ENCODE measurements at places on chromosomes 13 and 19.

DNA sequence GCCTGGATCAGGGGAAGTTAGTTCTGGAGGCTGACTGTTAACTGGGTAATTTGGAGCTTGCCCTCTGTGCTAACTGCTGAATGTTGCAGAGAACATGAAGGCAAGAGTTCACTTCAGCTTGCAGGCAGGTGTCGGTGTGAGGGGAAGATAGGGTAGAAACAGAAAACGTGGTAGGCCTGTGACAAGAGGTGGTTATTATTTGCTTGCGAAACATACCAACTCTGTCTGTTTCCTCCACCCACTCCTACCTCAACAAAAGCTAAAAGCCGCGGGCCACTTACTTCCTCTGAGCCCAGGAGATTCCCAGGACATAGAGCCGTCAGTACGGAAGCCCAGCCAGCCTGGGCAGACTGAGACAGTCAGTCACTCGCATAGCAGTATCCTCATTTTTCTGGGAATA is 119.2 kb upstream of the ABCC4 start:
- no peak for DNase-seq

- DNase-seq, result no peak
Observed at GRCh38 chr19:10625762-10626138, 397 bp downstream of the SLC44A2 start.

DNA sequence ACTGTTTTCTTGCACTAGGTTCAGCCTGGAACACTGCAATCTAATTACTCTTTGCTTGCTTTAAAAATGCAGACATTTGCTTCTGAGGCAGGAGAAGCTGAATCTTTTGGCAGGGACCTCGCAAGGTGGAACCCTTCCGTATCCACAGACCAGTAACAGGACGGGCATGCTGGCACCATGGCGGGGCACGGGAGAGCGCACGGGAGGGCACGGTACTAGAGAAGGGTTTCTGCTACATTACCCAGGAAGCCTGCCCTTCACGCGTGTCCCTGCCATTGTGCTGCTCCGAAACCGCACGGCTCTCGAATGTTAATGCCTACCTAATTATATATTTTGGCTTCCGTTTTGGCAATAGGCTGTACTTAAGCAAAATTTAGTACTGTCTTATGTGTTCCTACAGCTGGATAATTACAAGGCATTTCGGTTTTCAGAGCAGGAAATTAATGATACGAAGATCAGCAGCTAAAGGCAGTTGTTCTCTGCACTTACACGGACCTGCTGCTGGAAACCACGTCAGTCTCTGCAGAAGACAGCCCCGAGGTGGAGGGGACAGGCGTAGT is 430.4 kb downstream of the IRS2 start:
- DNase-seq, result no peak

DNA sequence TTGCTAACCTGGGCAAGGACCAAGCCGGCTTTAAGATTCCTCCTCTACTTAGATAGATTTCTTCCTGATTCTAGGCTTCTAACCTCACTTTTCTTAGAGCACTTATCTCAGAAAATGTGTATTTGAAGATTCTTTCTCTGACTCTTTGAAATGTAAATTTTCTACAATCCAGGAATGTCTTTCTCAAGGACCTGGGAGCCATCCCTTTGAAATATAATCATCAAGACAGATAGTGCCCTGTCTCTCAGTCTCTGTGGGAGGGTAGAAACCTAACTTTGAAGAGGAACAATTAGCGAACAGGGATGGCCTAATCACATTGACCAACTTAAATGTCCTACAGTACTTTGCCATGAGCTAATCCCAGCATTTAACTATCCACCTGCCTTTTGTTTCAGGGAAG is 1646.0 kb downstream of the PCDH9 start:
- no peak for DNase-seq

GRCh38 chr19:5205381-5205780 is 135.2 kb downstream of the PTPRS start:
- no peak for DNase-seq

- no peak for DNase-seq
Observed at GRCh38 chr19:14510311-14511228, 7.6 kb downstream of the DNAJB1 start.

GRCh38 chr13:22107549-22107948 is 436.7 kb downstream of the FGF9 start:
- DNase-seq, result no peak

- DNase-seq, result no peak
Observed at GRCh38 chr13:34320084-34320483, 502.1 kb downstream of the RFC3 start.

- no peak for DNase-seq
Observed at GRCh38 chr13:74032325-74032724, 101.9 kb downstream of the KLF12 start.

DNA sequence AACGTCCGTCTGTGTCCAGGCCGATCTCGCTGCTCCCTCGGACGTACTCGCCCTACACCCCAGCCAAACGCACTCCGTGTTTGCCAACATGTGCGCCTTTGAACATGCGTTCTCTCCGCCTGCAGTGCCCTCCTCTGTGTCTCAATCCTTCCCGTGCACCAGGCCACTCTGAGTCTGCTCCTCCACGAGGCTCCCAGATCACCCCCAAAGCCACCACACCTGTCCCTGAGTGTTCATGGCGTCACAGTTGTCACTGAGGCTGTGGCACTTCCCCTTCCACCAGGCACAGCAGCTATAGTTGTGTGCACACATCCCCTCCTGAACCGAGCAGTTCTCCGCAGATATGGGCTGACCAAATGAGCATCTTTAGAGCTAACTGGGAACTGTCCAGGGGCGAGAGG is 35.6 kb downstream of the RASA3 start:
- DNase-seq, result no peak

DNA sequence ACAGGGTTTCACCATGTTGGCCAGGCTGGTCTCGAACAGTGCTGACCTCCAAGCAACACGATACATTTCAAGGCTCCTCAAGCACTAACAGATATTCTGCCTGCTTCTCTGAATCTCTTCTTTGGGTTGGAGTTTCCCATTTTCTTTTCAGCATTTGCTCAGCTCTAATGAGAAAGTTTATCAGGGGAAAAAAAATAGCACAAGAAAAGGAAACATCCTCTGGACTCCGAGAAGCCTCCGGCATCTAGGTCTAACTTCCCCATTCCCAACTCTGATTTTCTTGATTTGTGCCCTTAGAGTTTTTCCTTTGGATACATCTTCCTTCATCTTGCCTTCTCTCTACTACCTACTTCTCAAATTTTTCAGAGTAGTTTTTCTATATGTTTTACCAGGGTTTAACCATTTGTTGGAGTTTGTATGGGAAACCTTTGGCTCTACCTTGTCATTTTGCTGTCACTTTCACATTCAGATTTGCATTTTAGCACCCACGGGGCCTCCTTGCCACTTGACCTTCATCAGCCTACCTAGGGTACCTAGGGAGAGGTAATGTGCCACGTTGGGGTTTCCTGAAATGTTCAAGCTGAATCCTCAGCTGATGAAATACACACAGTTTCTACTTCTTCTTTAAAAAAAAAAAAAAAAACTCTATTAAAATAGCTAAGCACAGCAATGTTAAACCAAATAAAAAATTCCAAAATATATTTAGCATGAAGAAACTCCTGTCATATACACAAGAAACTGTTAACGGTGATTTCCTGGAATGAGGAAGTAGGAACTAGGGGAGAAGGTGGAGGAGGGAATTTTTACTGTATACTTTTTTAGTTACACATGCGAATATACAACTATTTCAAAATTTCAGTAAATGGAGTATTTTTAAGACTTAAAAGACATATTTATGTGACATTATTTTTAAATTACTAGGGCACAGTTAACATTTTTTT is 5.1 kb upstream of the USP12 start:
- no peak for DNase-seq

DNA sequence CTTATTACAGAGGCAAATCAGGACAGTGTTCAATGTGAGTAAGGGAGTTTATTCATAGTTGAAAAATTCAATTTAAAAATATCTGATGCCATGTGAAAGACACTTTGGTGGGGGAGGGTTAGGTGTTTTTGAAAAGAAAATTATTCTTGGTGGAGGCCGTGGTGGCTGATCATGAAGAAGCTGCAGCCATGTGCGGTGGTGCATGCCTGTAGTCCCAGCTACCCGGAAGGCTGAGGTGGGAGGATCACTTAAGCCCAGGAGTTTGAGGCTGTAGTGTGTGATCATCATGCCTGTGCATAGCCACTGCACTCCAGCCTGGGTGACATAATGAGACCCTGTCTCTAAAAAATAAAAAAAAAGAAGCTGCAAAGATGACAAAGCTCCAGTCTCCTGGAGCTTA is 28.6 kb downstream of the WDFY2 start:
- no peak for DNase-seq

DNA sequence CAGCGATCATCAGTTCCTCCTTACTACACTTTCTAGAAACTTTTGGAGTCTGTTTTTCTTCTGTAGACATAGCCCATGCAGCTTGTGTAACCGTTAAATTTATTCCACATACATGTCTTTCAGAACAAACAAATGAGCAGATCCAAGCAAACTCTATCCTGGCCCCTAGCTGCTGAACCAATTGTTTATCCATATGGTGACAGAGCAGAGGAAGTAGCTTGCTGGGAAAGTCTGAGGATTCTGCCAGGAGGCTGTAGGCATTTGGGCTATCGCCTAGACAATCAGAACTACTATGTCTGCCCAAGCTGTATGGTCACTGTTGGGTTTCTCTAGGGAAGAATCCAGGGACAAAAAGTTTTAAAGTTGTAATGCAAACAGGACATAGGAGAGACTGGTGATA is 343.7 kb downstream of the SPRY2 start:
- DNase-seq, result no peak

DNA sequence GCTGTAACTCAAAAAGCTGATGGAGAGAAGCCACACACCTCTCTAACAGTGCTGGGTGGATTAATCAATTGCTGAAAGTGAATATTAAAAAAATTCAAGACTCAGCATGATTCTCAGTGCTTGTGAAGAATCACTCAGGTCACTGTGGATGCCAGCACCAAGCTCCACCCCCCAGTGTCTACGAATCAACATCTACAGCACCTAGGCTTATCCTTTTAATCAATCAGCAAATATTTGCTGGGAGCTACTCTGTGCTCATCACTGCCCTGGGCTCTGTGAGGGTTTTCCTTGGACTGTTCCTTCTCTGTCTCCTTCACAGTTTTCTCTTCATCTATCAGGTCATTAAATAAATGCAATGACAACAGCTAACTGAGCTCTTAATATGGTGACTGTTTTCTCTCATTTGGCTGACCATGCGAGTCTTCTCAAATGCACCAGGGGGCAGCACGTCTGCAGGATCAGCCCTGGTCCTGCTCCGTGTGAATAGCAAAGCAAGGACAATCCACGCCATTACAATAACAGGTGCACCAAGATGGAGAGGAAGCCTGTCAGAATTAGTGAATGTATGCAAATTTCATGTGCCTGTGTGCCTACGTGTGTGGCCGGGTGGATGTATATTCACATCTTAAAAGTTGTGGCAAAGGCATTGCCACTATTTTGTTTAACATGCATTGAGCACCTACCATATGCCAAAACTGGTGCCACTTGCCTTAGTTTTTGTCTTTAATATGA is 14.6 kb upstream of the C13orf42 start:
- no peak for DNase-seq

DNA sequence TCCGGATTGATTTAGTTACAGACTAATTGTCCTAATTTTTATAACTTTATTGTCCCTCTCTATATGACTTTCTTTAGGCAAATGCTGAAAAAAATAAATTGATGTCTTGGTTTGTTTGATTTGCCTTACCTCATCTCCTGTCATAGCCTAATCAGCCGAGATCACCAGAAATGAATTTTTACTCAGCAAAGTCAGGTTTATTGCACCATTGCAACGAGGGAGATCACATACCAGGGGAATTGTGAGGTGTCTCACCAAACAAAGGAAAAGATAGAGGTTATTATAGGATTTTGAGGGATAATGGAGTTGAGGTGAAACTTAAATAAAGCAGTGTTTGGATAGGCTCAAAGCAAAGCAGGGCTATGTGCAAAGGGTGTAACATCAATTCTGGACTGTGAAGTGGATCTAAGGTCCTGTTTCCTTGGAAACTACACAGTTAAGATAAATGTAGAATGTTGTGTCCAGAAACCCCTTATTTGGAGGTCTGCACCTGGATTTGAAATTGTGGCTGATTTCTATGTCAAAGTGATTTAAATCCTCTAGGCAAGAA is 372.6 kb downstream of the OXGR1 start:
- DNase-seq, result no peak

GRCh38 chr13:44730851-44731250 is 154.7 kb upstream of the TSC22D1 start:
- no peak for DNase-seq

- DNase-seq, result no peak
Observed at GRCh38 chr13:97327506-97328221, 105.5 kb downstream of the MBNL2 start.

DNA sequence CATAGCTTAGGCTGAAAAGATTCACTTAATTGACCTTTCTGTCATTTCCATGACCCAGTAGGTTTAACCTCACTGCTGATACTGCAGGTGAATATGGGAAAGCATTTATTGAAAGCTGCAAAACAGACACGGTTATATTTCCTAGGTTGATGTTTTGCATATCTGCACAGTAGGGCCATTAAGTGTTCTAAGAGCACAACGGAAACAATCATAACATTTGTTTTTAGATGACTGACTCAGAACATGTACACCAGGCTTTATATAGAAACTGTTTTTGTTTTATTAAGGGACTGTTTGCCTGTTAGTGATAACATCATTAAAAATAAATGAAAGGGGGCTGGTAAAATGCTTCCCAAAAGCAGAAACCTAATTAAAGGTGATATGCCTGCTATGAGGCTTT is 367.8 kb downstream of the DACH1 start:
- no peak for DNase-seq
